ENCODE measurements at places on chromosomes 3 and 15.

DNA sequence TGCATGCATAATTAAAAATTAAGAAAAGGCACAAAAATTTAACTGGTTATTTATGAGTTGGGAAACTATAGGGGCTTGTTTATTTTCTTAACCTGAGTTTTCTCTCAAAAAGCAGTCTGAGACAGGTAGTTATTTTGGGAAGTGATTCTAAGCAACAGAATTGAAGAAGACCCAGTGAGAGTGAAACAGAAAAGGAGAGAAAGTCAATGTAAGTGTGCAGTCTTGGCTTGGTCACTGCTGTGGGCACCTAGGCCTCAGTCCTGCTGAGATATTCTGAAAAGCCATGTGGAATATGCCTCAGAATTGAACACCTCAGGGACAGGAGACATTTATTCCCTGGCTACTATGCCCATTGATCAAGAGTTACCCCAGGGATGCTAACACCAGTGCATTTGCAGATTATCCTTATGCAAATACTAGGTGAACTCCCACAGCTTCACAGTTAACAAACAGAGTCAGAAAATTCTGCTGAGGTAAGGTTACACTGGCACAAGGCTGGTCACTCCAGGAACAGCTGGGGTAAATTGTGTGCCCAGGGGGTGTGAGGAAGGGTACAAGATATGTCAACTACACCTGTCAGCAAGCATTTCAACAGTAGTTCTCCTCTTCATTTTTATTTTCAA lies 222.7 kb downstream of the EFHB start:
- no peak for DNase-seq

DNA sequence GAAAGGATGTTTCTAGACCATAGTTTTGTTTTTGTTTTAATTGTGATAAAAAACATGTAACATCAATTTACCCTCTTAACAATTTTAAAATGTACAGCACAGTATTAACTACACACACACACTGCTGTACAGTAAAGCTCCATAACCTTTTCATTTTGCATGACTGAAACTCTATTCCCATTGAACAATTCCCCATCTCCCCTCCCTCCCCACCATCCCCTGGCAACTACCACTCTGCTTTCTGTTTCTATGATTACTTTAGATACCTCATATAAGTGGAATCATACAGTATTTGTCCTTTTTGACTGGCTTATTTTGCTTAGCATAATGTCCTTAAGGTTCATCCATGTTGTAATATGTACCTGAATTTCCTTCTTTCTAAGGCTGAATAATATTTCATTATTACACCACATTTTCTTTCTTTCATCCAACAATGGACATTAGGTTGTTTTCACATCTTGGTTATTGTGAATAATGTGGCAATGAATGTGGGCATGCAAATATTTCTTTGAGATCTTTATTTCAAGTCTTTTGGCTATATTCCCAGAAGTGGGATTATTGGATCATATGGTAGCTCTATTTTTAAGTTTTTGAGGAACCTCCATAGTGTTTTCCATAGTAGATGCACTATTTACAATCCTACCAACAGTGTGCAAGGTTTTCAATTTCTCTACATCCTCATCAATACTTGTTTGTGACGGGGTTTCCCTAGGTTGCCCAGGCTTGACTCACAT lies 10.7 kb downstream of the CHST14 start:
- DNase-seq, result peak; percentile 71

DNA sequence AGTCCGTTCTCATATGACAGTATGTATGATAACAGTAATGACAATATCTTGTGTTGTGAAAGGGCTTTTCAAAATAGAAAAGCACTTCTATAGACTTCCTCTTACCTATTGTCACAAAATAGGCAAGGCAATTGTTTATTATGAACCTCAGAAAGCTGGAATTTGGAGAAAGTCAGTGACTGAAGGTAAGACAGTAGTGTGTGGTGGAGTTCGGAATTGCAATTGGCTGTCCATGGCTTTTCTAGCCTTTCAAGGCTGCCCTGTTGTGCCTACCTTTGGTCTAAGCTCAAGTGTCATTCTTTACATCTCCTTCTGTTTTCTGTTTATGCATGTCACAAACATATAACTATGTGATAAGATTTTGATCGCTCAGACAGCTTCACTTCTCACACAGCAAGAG lies 219.3 kb upstream of the NR2E3 start:
- DNase-seq, result peak; percentile 7

DNA sequence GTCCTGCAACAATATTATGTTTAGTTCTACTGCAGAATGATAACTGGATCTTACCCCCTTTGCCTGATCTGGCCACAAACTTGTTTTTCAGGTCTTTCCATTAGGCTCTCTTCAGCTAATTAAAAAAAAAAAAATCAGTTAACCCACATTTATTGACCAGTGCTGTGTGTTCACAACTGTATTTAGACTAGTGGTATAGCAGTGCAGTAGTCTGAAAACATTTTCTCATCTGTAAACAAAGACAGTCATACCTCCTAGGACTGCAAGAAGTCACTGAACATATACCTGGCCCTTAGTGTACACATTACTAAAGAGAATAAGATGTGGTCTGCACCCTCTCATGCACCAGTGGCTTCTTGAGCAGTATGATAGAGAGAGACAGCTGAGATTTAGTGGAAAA lies 22.5 kb downstream of the LPP start:
- DNase-seq, result no peak

DNA sequence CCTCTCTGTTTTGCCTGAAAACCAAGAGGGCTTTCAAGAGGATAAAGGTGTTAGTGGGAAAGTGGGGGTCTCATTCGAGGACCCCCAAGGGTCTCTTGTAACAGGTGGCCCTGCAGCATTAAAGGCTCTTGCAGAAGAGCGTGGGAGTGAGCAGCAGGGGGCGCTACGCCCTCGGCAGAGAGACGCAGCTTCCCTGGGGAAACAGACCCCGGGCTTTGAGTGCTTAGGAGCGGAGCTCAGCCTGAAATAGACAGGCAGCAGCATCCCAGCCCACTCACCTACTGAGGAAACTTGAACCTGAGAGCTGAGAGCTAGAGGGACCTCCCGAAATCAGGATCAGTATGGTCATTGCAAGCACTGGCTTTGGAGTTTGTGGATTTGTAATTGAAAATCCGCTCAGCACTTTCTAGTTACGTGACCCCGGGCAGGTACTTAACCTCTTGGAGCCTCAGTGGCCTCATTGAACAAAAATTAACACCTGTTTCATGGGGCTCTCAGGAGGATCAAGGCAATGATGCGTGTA lies 25.7 kb downstream of the RPLP1 start:
- DNase-seq, result peak; percentile 51

DNA sequence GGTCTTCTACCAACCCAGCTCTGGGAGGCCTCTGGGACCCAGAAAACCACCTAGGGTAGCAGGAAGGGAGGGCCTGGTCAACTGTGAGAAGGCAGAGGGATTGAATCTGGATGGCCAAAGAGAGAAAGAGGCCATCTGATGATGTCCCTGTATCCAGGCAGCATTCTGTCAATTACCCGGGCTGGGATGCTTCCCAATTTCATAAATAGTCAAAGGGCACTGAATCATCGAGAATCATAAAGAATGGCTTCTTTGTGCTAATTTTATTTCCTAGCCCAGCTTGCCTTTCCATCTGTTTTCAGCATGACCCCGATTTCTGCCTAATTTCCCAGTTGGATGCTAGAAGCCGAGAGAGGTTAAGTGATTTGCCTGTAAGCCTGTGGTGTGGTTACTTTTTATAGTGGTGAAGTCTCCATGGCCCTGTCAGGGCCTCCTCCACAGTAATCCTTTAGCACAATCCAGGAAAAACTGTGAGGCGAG lies 129.2 kb downstream of the FAM43A start:
- DNase-seq, result no peak

GRCh38 chr3:192940129-192940528 lies 22.5 kb upstream of the MB21D2 start:
- peak; percentile 37 for DNase-seq

- no peak for DNase-seq
Measured at GRCh38 chr3:123488645-123489347, 39.9 kb upstream of the ADCY5 start.

DNA sequence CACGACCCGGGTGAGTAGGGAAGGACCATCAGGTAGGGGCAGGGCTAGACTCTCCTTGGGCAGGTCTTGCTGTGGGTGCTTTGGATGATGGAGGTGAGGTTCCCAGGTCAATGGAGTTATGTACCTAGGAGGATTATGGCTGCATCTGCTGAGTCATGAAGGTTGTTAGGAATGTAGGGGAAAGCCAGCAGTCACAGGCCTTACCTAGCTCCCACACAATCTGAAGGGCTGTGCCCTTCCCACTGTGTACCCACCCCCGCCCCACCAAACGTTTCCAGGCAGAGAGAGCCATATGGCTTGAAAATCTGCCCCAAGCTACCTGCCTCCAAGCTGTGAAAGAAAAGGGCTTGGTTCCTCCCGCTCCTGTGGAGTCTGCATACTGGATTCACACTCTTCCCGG lies 573.4 kb upstream of the DPPA4 start:
- DNase-seq, result peak; percentile 14

DNA sequence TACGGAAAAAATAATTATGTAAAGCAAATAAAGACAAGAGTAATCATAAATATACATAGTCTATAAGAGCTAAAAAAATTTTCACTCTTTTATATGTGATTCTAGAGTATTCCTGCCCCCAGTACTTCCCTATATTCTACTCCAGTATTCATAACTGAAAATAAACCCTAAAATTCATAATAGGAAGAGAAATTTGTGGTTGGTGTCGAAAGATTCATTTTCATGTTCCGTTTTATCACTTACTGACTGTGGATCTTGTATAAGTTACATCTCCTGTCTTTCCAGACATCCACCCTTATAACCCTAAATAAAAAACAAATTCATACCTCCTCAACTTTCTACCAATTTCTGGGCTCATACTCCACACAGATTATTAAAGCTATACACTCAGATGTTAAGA lies 16.0 kb upstream of the MBNL1 start:
- DNase-seq, result no peak

- DNase-seq, result no peak
Measured at GRCh38 chr3:55322638-55323037, 164.5 kb downstream of the WNT5A start.

DNA sequence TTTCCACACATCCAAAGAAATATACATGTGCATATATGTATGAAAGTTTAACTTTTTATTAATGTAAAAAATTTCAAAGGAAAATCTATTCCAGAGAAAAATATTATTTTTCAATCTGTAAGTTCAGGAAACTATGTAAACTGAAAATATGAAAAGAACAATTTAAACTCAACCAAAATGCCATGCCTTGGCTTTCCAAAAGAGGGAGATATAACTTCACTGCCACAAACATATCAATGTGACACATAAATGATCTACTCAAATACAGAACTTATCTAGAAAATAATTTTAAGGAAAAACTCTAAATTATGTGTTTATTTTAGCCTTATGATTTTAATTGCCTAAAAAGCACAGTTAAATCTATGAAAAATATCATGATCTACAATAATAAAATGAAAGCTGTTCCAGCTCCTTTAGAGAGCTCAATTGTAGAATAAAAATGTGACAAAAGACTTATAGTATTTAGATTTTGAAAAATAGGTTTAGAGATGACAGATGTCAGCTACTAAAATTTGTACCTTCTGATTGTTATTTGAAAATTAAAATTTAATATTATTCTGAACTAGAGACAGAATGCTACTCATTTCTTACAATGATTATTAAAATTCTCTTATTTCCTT lies 94.8 kb downstream of the GBE1 start:
- DNase-seq, result peak; percentile 34

GRCh38 chr3:124364317-124365020 lies 365.8 kb upstream of the UMPS start:
- peak; percentile 45 for DNase-seq

GRCh38 chr15:53565721-53566120 lies 193.7 kb downstream of the WDR72 start:
- no peak for DNase-seq

- no peak for DNase-seq
Measured at GRCh38 chr3:66795365-66795764, 202.7 kb upstream of the KBTBD8 start.

GRCh38 chr15:76327191-76328105 lies 9.1 kb upstream of the ISL2 start:
- DNase-seq, result no peak

GRCh38 chr3:882533-882932 lies 210.3 kb upstream of the CNTN6 start:
- DNase-seq, result no peak

DNA sequence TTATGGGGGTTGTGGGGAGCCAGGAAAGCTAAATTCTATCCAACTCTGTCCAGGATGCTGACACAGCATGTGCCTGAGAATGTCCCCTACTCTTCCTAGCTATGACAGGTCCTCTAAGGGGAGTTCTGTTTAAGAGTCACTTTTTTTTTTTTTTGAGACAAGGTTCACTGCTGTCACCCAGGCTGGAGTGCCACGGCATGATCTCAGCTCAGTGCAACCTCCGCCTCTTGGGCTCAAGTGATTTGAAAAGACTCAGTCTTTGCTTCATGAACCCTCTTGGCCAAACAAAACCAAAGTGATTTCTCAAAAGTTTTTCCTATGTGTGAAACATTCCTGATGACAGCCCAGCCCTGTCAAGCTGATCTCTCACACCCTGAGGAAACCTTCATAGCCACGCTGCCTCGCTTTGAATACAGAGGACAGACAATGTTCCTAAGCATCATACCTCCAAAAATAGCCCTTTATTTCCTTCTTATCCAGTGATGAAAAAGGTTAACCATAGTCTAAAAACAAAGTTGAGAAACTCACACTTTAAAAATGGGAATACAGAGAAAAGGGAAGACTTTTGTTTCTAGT lies 105.5 kb upstream of the PROK2 start:
- no peak for DNase-seq

DNA sequence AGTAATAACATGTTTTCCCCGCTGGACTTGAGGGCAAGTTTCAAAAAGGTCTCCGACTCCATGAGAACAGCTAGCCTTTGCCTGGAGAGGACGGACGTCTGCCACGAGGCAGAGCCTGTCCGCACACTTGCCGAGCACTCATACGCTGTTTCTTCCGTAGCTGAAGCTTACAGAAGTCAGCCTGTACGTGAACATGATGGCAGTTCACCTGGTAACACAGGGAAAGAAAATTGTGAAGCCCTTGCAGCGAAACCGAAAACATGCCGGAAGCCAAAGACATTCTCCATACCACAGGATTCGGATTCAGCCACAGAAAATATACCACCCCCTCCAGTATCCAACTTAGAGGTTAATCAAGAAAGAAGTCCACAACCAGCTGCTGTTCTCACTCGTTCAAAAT lies 43.9 kb upstream of the RASA2 start:
- DNase-seq, result no peak

GRCh38 chr3:50444213-50444612 lies 59.2 kb downstream of the CACNA2D2 start:
- no peak for DNase-seq

DNA sequence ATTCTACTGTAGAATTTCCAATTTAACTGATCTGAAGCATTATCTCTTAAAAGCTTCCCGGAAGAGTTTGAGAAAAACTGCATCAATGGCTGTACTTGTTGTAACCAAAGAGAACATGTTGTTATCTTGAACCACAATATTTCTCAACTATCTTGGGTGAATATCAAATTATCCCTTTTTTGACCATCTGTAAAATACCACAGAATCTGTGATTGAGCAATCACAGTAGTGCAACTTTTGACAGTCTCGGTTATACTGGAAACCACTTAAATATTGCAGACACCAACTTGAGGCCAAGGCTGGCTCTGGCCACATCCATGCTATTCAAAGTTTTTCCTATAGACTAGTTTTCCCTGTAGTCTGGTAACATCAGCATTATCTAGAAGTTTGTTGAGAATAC lies 842.8 kb upstream of the EPHA6 start:
- DNase-seq, result peak; percentile 97

- no peak for DNase-seq
Measured at GRCh38 chr3:62481962-62482361, 108.6 kb upstream of the FEZF2 start.

- DNase-seq, result no peak
Measured at GRCh38 chr3:149947231-149947630, 23.5 kb downstream of the PFN2 start.

- DNase-seq, result no peak
Measured at GRCh38 chr15:61118885-61119284, 110.2 kb downstream of the RORA start.
